ENCODE measurements at places on chromosomes 3 and 15.

DNA sequence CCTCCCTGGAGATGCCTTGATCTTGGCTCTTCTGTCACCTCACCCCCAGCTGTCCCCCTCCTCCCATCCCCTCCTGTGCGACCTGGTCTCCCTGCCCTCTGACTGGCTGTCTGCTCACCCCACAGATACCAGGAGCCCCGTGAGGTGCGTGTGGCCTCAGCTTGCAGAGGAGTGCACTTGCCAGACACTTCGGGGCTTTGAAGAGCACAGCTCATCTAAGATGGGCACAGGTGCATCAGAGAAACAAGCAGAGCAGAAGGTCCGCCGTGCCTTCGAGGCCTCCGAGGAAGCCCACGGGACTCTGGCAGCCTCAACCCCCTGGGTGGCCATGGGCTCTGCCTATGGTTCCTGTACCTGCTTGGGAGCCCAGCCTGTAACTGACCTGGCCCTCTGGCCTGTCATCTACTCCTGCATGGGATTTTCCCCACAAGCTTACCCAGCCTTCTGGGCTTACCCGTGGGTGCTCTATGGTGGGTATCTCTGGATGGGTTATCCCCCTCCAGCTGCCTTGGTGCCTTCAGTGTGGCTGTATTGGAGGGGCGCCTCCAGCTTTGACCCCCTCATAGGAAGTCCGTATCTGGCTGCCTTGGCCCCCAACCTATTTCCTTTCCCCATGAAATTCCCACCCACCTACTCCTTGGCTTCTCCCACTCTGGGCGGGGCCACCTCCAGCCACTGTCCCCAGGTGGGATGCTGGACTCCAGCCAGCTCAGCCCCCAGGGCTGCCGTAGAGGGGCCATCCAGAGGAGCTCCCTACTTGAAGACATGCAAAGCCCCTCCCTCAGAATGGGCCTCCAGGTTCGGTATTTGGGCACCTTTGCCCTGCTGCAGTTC, 3.8 kb downstream of the PRR23E start:
- DNase-seq = no peak

- no peak for DNase-seq
These were observed 94.7 kb downstream of the FSIP1 start for GRCh38 chr15:39687965-39688364.

GRCh38 chr15:64343841-64344240, 12.1 kb downstream of the CSNK1G1 start:
- DNase-seq = peak; percentile 43

DNA sequence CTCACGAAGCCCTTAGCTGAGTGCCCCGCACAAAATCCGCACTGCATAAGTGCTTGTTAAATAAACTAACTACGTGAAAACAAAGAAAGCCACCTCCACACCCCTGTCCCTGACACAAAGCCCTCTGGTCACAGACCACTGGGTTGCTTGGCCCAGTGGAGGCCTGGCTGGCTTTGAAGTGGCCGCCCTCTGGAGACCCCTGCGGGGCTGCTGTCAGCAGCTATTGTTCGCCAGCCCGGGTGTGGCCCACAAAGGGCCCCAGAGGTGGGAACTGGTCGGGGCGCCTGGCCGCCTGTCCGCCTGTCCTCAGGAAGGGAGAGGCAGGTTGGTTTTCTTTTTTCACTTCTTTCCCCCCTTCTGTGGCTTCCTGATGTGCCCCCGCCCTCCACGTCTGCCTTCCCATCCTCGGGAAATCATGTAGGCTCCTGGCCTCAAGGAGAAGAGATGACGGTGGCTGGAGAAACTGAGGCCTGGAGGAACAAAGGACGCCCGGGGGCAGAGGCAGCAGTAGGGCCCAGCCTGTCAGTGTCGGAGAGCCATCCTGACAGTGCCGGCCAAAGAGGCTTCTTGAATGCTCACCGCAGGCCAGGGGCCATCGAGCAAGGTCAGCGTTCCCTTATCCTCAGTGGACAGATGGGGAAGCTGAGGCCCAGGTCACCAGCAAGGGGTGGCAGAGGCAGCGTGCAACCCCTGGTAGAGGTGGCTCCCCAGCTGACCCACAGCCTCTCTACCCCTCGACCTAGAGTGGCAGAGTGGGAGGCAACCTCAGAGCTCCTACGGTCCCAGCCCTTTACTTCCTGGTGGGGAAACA, 61.1 kb downstream of the SLC6A6 start:
- no peak for DNase-seq

GRCh38 chr3:15277861-15278500, 54.4 kb downstream of the SH3BP5 start:
- DNase-seq = no peak

DNA sequence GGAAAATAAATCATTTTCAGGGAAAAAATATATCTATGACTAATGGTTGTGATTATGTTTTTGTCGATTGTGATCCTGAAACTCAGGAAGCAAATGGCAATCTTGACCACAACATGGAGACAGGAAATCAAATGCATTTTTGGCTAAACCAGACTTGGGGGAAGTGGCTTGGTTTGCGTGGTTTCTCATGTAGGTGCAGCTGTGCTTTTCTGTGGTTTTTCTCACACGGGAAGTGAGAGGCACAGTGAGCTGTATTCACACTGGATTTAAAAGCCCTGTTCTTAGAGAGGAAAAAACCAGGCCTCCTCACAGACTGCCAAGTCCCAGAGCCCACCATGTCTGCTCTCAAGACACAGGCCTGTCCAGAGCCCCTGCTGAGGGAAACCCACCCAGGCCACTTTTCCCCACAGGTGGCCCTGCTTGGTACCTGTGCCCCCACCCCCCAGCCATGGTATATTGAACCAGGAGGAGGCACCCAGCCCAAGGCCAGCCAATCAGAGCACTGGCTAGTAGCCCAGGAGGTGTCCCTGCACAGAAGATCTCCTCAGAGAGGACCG, 46.1 kb downstream of the BTD start:
- peak; percentile 99 for DNase-seq

DNA sequence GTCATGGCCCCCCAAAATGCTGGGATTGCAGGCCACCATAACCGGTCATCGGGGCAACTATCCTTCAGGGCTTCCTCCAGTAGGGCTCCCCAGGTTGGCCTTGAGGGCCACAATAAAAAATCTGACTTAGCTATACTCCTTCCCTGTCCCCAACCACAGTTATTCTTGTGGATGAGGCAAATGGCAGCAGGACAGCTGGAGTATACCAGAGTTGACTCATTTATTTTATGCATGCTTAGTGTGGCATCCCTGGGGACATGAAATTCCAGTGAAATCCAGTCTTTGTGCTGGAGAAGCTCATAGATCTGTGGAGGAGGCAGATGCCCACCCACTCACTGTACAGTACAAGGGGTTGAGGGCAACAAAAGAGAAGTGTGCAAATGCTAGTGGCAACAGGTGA, 109.5 kb downstream of the RORA start:
- peak; percentile 5 for DNase-seq

DNA sequence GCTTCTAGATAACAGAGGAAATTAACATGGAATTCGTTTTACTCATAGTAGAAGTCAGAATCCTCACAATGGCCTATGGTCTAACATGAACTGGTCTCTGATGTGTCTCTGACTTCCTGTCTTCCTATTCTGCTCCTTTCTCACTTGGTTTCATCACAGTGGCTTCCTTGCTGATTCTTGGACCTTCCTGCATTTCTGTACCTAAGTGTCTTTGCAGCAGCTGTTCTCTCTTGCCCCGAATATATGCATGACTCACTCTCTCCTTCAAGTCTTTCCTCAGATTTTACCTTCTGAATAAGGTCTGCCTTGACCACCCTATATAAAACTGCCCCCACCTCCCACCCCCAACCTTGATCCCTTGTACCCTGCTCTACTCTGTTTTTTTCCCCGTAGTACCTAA, 14.1 kb downstream of the ARL13B start:
- DNase-seq = no peak

- DNase-seq = no peak
These were observed 1.3 kb downstream of the NOP10 start for GRCh38 chr15:34341381-34342212.

DNA sequence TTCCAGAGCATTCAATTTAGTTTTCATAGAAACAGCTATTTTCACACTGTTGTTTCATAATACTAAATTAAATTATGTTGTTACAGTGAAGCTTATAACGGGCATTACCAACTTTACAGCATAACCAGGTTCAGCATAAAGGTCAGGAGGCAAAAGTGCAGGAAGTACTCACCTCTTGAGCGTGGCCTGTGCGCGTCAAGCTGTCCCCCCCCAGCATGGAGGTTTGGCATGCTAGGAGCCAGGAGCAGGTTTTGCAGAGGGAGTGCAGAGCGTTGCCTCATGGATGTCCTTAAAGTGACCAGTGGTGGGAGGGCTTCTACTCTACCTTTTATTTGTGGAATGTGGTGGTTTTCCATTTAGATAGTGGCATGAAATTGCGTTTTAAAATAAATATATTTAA, 104.4 kb downstream of the EEFSEC start:
- DNase-seq = no peak

DNA sequence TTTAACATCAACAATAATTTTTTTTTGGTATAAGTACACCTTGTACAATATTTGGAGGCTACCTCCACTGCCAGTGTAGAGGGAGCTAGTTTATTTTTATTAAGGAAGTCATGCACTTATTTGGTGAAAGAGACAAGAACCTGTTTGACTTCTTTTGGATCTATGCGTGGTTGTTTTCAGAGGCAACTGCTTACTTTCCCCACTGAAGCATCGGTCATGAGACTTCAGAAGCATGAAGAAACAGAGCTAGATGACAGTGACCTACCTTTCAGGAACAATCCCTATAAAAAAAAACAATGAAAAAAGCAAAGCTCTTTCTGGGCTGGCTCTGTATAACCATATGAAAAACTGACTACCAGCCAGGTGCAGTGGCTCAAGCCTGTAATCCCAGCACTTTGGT, 20.0 kb upstream of the ZNF148 start:
- no peak for DNase-seq

DNA sequence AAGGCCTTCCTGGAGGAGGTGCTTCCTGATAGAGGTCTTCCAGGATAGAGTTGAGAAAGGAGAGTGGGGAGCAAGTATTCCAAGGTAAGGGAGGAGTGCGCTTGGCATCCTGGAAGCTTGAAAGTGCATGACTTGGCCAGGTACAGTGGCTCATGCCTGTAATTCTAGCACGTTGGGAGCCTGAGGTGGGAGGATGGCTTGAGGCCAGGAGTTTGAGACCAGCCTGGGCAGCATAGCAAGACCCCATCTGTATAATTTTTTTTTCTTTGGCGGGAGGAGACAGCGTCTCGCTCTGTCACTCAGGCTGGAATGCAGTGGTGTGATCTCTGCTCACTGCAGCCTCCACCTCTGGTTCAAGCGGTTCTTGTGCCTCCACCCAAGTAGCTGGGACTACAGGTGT, 19.2 kb upstream of the MORF4L1 start:
- DNase-seq = no peak

GRCh38 chr3:23669541-23670255, 136.1 kb upstream of the UBE2E1 start:
- no peak for DNase-seq

GRCh38 chr3:138609898-138610266, 1.3 kb downstream of the FAIM start:
- DNase-seq = no peak

- DNase-seq = no peak
These were observed 44.6 kb downstream of the QTRT2 start for GRCh38 chr3:114101101-114101500.

DNA sequence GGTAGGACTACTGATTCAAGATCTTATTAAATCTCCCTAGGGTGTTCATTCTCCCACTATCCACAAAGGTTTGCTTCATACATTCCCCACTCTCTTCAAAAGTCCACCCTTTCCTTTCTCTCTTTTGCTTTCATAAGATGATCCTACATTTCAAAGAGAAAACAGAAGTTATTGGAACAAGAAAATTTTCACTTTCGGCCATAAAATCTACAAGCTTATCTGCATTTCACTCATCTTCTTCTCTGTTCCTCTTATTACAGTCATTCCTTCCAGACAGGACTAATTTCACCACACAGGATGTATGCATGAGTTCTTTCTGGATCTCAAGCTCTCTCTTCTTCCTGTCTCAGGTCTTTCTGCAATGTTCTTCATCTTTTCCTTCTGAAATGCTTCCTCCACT, 238.7 kb downstream of the ISL2 start:
- DNase-seq = no peak

DNA sequence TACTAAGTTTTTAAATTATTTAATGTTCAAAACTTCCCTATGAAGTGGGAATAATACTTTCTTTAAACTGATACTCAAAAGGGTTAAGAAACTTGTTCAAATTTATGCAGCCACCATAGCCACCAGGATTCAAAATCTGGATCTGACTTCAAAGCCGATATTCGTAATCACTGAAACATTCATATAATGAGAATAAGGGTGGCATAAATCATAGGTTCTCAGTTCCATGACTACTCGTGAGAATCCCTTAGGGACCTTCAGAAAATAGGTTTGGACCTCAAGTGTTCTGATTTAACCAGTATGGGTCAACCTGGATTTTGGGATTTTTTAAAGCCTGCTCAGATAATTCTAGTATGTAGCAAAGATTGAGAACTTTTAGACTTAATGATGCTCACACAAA, 160.6 kb downstream of the RBMS3 start:
- DNase-seq = peak; percentile 51
